ENCODE measurements at places on chromosomes 16 and 17.

- DNase-seq: no peak
These were observed 88.5 kb upstream of the TOB1 start for GRCh38 chr17:50954641-50955121.

DNA sequence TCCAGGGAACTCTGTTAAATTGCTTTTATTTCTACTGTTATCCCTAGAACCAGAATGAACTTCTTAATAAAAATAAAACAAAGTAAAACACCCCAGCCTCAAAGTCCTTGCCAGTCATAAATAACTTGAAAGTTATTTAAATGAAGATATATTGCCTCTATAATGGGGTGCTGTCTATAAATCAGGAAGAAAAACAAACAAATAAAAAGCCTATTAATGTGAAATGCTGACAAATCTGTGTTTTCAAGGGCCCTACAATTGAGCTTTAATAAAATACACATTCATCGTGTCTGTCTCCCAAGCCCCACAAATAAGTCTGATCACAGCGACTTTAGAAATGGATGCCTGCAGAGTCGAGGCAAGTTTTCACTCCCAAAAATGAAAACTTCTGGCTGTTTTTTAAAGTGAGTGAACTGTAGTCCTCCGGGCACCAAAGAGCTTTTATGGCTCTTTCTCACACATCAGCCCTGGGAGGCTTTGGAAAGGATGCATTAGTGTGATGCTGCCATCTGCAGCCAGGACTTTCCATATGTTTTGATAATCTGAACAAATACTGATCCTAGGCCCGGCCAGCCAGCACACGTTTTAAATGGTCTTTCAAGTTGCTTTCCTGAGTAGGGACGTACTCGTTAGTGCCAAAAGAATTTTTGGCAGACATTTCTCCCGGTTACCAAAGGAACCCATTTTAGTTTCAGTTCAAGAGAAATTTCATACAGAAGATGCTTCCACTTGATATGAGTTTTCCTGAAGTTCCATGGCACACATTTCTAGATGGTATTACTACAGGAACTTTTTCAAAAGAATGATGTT lies 16.3 kb downstream of the NACA2 start:
- DNase-seq: peak; percentile 52

DNA sequence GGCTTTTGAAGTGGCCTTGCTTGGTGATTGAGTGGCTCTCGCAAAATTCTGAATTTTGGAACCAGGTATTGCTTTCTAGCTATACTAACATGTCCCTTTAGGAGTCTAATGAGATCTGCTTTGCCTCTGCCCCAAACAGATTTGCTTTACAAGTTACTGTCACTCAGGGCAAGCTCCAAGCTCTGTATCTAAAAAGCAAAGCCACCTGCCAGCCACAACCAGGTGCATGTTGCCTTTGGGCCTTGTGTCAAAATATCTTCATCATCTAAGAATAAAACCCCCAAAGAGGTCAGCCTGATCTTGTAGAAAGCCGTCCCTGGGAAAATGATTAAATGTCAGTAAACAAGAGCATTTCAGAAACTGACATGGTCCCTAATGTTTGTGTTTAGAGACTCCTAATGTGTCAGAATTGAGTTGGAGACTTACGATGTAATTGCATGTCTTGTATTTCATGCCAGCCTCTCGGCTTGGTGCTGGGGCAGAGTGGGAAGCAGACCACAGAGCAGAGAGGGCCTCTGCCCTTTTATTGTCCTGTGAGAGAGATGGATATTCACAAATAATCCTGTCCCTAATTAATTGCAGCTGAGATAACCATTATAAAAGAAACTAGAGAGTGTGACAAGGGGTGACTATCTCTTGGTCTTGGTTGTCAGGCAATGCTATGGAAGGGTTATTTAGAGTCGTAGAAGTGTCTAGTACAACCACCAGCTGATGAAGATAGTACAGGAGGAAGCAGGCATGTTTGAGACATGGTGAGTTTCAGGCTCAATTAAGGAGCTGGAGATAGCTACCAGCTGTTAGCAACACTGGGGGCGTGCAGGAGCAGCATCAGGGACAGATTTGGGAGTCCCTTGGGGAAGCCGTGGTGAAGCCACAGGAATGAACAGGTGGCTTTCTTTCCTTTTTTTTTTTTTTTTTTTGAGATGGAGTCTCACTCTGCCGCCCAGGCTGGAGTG lies 90.7 kb downstream of the PITPNC1 start:
- DNase-seq: no peak

DNA sequence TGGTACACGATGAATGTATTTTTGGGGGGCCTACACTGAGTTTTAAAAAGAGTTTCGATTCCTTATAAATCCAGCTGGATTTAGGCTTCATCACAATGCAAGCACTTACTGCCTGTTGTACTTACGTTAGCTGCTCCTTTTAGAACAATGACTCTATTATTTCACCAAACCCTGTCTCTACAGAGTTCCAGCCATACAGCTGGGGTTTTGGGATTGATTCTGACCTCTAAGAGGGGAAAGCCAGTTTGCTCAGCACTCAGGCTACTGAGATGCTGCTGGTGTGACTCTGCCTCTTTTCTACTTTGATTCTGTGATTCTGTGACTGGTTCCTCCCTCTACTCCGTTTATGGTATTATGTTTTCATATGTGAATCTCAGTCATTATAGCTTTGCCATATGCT lies 329.7 kb downstream of the ABCC12 start:
- DNase-seq: no peak

DNA sequence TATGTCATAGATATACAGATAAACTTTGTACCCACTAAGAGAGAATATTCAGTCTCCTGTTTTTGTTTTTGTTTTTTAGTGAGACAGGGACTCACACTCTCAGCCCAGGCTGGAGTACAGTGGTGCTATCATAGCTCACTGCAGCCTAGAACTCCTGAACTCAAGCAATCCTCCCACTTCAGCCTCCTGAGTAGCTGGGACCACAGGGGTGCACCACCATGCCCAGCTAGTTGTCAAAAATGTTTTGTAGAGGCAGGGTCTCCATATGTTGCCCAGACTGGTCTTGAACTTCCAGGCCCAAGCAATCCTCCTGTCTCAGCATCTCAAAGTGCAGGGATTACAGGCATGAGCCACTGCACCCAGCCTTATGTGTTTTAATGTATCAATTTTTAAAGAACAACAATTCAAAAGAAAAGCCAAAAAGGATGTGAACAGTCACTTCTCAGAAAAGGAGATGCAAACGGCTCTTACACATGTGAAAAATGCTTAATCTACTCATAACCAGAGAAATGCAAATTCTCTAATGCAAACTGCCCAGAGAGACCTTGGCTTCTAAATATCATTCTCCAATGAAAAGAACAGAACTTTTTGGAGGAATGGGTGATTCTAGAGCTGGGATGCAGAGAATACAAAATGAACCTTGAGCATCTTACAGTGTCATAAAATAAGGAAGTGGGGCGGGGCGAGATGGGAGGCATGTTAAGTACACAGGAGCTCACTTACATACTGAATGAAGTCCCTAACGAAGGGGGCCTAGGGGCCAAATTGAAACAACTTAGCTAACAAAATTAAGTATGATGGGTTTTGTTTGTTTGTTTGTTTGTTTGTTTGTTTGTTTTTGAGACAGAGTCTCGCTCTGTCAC lies 7.3 kb upstream of the CMTM3 start:
- no peak for DNase-seq

- no peak for DNase-seq
These were observed 159.9 kb downstream of the LGALS9B start for GRCh38 chr17:20307326-20307910.

GRCh38 chr16:81593481-81593880 lies 148.9 kb downstream of the CMIP start:
- DNase-seq: no peak

- no peak for DNase-seq
These were observed 23.4 kb upstream of the AXIN2 start for GRCh38 chr17:65584604-65585521.

GRCh38 chr16:48611329-48612137 lies 1.6 kb upstream of the N4BP1 start:
- DNase-seq: no peak

GRCh38 chr16:4290236-4290830 lies 17.5 kb upstream of the TFAP4 start:
- no peak for DNase-seq

- no peak for DNase-seq
These were observed 40.1 kb downstream of the BCL7C start for GRCh38 chr16:30853758-30854157.

DNA sequence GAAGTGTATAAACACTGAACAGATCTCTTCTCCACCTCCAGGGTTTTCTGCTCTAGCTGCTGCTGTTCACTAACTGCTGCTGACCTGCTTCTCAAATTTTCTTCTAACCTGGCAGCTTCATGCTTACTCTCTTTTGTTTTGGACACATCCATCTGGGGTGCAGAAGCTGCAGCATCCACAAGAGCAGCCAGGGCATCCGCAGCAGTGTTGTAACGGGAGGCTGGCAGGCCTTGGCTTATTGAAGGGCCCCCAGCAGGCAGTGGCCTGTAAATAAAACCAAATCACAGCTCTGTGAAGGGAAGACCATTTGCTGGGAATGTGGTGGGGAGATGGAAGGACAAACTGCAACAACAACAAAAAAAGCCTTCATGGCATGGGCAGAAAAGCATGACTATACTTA lies 62.0 kb downstream of the TTC19 start:
- no peak for DNase-seq

DNA sequence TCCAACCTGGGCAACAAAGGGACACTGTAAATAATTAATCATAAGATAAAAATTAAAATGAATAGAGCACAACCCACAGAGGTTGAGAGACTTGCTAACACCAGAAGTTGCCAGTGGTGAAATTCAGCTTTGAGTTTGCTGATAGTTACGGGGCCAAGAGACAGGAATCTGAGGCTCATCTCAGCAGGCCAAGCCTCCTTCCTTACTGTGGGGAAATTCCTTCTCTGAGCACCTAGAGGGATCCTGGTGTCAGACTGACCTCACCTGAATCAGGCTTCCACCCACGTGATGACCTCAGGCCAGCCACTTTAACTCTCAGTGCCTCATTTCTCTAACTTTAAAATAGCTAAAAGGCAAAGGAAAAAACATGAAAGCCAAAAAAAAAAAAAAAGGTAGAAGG lies 4.7 kb downstream of the ABAT start:
- DNase-seq: no peak

GRCh38 chr17:80658821-80659220 lies 114.2 kb downstream of the RPTOR start:
- no peak for DNase-seq

- no peak for DNase-seq
These were observed 20.9 kb downstream of the TNS4 start for GRCh38 chr17:40480501-40481003.

DNA sequence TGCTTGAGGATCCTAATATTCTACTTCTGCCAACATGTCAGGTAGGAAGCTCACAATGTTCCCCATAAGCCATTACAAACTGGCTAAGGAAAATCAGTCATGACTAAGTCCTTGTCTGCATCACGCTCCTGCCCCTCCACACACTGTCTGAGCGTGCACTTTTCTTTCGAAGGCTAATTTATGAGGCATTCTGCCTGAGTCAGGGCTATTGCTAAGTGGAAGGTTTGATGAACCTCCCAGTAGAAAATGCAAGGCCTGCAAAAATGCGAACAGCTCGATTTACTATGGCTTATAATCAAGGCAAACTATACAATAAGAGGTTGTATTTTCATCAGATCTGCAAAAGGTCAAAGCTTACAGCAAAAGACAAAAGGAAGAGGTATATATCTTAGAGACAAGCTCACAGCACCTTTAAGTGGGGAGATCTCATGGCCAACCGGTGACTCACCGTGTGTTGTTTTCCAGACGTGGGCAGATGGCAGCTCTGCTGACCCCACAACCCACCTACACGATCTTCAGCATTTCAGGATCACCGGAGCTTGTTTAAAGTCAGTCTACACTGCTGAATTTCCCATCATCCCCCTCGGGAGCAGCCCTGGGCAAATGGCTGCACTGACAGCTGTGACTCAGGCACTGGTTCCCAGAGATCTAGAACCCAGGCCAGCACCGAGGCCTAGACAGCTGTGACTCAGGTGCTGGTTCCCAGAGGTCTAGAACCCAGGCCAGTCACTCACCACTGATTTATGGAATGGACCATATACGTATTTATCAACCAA lies 26.1 kb downstream of the MEAK7 start:
- no peak for DNase-seq

GRCh38 chr16:72149676-72150464 lies 22.1 kb downstream of the PMFBP1 start:
- no peak for DNase-seq

DNA sequence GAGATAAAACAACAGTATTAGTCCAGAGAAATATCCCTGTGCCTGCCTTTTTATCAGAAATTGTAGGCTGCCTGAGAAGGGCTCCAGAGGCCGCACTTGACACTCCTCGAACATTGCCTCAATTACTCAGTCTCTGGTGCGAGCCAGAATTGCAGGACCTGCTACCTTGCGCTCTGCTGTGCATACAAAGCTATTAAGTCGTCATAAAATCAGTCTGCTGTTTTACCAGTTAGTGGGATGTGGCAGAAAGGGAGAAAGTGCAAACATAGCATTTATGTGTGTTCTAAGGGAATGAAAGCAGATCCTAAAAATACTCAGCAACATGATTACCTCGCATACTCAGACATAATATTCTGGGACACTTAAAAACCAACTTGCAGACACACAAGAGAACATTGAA lies 70.6 kb downstream of the TMC6 start:
- DNase-seq: no peak

DNA sequence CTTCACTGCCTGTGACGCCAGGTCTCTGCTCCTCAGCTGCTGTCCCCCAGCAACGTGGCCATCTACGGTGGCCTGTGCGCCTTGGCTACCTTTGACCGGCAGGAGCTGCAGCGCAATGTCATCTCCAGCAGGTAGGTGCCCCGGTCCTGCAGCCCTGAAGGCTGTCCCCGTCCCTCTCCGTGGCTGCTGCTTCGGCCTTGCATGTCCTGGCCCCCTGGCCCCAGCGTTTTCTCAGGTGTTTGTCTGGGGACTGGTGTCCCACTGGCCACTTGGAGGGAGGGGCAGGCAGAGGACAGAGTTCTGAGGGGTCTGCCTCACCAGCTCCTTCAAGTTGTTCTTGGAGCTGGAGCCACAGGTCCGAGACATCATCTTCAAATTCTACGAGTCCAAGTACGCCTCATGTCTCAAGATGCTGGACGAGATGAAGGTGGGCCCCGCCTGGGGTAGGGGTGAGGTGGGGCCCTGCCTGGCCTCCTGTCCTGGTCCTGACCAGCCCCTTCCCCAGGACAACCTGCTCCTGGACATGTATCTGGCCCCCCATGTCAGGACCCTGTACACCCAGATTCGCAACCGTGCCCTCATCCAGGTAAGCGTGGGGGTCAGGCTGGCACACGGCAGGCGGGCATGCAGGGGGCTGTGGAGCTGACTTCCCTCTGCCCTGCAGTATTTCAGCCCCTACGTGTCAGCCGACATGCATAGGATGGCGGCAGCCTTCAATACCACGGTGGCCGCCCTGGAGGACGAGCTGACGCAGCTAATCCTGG lies 4.4 kb downstream of the GPS1 start:
- no peak for DNase-seq

DNA sequence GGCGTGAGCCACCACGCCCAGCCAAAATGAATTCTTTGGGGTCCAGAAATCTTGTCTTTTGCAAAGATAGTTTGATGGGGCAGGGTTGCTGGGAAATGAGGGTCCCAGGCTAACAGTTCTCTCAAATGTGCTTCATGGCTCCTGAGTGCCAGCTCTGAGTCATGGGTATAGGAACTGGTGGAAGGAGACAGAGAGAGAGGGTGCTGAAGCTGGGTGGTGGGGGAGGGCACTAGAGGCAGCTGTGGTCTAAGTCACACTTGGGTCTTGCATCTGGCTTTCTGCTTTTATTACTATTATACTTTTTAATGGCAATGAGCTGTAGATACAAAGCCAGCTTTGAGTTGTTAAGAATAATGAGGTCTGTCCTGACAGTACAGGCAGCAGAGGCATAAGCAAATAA lies 54.6 kb downstream of the PRKCA start:
- no peak for DNase-seq

- DNase-seq: no peak
These were observed 278 bp downstream of the ITGB4 start for GRCh38 chr17:75721463-75722011.

- no peak for DNase-seq
These were observed 87.4 kb upstream of the NKD1 start for GRCh38 chr16:50460538-50461399.

Measured in mesothelial cell of epicardium (in vitro differentiated cells).